Activated CD4-positive, alpha-beta memory T cell treated with anti-CD3 and anti-CD28 coated beads, Interleukin-2, amount 10 ng/mL, durations not matched to agents 7 days and 5 days (primary cell): ENCODE measurements at places on chromosomes 7 and 10. TPM values are rescaled to one million over a fixed set of nuclear protein-coding genes. Genes with fewer than 3 reads are reported as not detected.

DNA sequence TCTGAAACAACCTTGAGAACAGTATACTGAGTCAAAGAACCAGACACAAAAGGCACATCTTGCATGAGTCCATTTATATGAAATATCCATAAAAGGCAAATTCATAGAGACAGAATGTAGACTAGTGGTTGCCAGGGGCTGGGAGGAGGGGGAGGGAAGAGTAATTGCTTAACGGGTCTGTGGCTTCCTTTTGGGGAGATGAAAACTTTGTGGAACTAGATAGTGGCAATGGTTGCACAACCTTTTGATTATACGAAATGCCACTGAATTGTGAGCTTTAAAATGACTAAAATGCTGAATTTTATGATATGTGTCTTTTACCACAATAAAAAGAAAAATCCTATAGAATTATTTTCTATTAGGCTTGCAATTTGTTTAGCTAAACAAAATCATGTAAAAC lies 16.8 kb downstream of the ADRB1 start:
- H3K4me1 ChIP-seq: peaks cover 18% of the 10 kb centered on the region
- peaks cover 28% of the 10 kb centered on the region for H3K27me3 ChIP-seq
- no peak for DNase-seq
- H3K36me3 ChIP-seq: no peaks in the 10 kb centered on the region
- no peak overlapping the region for H3K4me3 ChIP-seq

GRCh38 chr7:101420436-101420835 lies 57.8 kb downstream of the COL26A1 start:
- DNase-seq: no peak
- H3K4me3 ChIP-seq: no peak overlapping the region
- peaks cover 5% of the 10 kb centered on the region for H3K27me3 ChIP-seq
- no peak overlapping the region for H3K27ac ChIP-seq

DNA sequence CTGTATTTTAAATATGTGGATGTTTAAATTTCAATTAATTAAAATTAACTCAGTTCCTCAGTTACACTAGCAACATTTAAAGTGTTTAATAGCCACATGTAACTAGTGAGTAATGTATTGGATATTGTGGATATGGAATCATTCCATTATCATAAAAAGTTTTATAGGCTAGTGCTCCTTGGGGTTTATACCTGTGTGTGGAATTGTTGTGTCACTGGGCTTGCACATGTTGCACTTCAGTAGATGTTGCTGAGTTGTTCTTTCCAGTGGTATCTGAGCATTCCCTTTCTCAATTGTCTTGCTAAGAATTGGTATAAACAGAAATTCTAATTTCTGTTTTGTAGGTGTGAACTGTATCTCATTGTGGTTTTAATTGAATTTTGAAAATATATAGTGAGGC lies 113.0 kb downstream of the ADK start:
- peaks cover 2% of the 10 kb centered on the region for H3K36me3 ChIP-seq
- H3K27me3 ChIP-seq: no peaks in the 10 kb centered on the region
- H3K27ac ChIP-seq: no peak overlapping the region

Gene HTR5A
- total RNA-seq: not detected

Gene TMEM273
- 98.2 TPM for total RNA-seq
